ENCODE measurements at places on chromosomes 16 and 17. TPM values are rescaled to one million over a fixed set of nuclear protein-coding genes. Genes with fewer than 3 reads are reported as not detected.

C1QTNF8 gene
- total RNA-seq: not detected

CD300H gene
- not detected for total RNA-seq

KIF19 gene
- total RNA-seq: not detected

DPEP3 gene
- total RNA-seq: not detected

CDK3 gene
- 4.8 TPM for total RNA-seq

MSI2 gene
- total RNA-seq: 173 TPM

SLFN12 gene
- total RNA-seq: 45.8 TPM

PALB2 gene
- total RNA-seq: 12.4 TPM

CLDN7 gene
- total RNA-seq: 15.2 TPM

HOXB9 gene
- total RNA-seq: not detected

CIAO2B gene
- 63.2 TPM for total RNA-seq

C17orf78 gene
- total RNA-seq: not detected

MMP25 gene
- 0.11 TPM for total RNA-seq
